Hair follicle dermal papilla cell (primary cell): ENCODE measurements at places on chromosomes 5 and 9. TPM values are rescaled to one million over a fixed set of nuclear protein-coding genes. Genes with fewer than 3 reads are reported as not detected.

The RAB3C gene
- not detected in 2 replicates for total RNA-seq

The PAEP gene
- total RNA-seq: not detected in 2 replicates

The STKLD1 gene
- 0.61 and 1.3 TPM in 2 replicates for total RNA-seq

The MAMDC4 gene
- total RNA-seq: 1.1 and 1.9 TPM in 2 replicates

The HEXB gene
- total RNA-seq: 129 and 141 TPM in 2 replicates

The FREM1 gene
- total RNA-seq: 0.61 and 0.97 TPM in 2 replicates

The TNC gene
- total RNA-seq: 766 and 1,310 TPM in 2 replicates

The TXNDC8 gene
- not detected in 2 replicates for total RNA-seq

The TTC39B gene
- 13.0 TPM in 2 replicates for total RNA-seq

The SPATA31C1 gene
- total RNA-seq: not detected in 2 replicates

The CA9 gene
- 0.16 TPM in 1 of 2 replicates, not detected in the other for total RNA-seq
